Stimulated activated CD4-positive, alpha-beta T cell treated with anti-CD3 and anti-CD28 coated beads, Interleukin-4, amount 100 ng/mL, for 48 hours (primary cell): ENCODE measurements at places on chromosomes 2 and 18.

DNA sequence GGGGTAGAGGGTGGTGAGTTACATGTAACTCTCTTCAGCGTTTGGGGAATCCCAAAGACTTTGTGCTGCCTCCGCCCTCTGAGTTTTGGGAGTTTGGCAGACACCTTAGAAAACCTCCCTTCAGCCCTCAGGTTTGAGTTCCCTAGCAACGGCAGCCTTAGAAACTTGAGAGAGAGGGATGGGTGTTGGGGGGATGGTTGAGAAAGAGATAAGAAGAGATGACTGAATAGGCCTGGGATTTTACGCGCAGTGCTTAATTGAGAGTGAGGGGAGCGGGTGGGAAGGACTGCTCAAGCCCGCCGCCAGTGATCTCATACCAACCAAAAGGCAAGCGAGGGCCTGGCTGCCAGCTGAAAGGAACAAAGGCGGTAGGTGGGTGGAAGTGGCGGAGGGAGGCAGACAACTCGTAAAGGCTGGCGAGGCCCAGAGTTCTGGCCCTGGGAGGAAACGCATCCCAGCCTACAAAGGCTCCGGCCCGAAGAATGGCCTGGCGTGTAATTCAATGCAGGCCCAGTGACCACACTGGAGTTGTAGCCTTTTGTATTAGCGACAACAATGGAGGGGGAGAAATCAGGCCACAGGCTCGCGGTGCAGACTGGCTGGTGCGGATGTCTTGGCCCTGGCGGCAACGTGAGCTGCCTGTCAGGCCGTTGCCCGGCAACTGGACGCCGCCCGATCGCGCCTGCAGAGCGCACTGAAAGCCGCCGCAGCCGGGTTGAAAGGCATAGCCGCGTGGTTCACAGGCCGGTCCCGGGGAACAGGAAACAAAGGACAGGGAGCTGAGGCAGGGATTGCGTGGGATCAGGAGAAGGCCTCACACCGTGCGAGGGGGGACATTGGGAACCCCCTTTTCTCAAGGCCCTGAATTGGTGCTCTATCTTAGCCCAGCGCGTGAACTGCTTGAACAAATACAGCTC lies 39.9 kb upstream of the DARS1 start:
- peak; percentile 35 for DNase-seq

- no peak for DNase-seq
Observed at GRCh38 chr18:55446996-55447671, 140.9 kb downstream of the TCF4 start.

DNA sequence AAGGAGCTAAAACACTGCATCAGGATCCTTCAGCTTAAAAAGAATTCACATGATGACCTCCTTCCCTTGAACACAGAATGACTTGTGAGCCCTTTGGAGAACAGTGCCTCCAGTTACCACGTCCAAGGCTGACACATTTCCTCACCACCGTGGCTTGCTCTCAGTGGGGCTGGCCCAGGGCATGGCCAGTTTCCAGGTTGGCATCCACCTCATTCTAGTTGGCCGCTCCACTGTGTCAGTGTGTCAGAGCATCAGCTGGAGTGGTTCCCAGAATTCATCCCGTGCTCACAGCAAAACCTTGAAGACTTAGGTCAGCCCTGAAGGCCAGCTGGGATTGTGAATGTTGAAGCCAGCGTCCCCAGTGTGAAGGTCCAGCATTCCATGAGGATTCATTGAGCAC lies 158.5 kb downstream of the INSIG2 start:
- no peak for DNase-seq

- no peak for DNase-seq
Observed at GRCh38 chr2:136122661-136123060, 4.7 kb upstream of the CXCR4 start.

DNA sequence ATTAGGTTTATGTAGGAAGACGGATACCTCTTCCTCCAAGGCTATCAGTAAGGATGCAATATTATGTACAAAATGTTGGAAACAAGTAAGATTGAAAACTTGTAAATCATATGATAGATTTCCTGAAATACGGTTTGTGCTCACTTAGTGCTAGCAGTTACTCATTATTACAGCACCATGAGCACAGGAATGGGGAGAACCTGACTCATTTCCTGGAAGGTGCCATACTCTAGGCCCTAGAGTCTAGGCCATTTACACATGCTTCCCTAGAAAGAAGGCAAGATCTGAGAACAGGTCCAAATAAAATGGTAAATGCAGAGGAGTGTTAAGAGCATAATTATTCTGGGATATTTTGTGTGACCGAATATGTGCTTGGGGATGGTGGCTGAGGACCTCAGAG lies 467.7 kb upstream of the CELF4 start:
- no peak for DNase-seq
